H7 (cell line): ENCODE measurements at places on chromosomes 1 and 21. TPM values are rescaled to one million over a fixed set of nuclear protein-coding genes. Genes with fewer than 3 reads are reported as not detected.
A peak's percentile ranks its signal among the peaks of the same experiment; 100 is the strongest.

DNA sequence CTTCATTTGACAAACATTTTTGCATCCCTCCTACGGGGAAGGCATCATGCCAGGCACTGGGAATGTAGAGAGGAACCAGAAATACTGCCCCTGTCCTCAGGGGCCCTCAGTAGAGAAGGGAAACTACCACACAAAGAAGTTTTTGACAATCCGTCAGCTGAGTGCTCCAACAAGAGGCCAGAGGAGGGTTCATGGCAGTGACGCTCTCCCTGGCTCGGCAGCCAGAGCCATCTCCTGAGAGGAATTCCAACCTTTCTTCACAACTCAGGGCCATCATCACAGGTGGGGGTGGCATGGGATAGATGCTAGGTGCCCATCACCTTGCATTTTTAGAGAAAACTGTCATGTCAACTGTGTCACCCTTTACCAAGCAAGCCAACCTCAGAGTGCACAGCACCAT lies 154.1 kb downstream of the HIVEP3 start:
- DNase-seq, result no peak

- no peak for DNase-seq
These were observed 49.4 kb downstream of the NFIA start for GRCh38 chr1:61131716-61132115.

GRCh38 chr21:14589855-14590563 lies 43.9 kb upstream of the SAMSN1 start:
- DNase-seq, result no peak

DNA sequence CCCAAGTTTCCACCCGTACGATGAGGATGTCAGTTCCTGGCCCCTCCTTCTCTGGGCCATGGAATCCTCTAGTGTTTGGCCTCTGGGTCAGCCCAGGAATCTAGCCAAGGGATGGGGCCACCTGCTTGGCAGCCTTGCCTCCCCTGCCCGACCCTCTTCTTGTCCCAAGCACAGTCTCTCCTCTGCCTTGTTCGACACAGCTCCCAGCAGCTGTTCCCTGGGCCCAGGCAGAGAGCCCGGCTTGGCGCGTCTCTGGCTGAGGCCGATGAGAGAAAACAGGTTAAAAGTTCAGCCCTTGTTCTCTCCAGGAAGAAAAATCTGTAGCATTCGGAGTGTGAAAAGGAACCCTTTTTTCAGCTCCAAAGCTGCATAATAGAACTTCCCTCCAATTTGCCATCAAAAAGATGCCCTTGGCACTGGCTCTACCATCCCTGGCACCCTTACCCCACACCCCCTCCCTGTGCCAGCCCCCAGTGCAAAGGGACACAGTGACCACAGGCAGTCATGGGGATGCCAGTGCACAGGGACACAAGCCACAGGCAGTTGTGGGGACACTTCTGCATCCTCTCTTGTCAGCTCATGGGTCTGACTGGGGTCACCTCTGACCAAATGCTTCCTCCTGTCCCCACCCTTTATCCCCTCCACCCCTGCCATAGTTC lies 68.4 kb downstream of the EPHB2 start:
- peak; percentile 57 for DNase-seq

GRCh38 chr1:37338658-37339057 lies 135.7 kb upstream of the ZC3H12A start:
- DNase-seq, result no peak

GRCh38 chr1:199046618-199047017 lies 407.8 kb downstream of the PTPRC start:
- no peak for DNase-seq

GRCh38 chr1:19013826-19014548 lies 57.5 kb upstream of the IFFO2 start:
- no peak for DNase-seq

DNA sequence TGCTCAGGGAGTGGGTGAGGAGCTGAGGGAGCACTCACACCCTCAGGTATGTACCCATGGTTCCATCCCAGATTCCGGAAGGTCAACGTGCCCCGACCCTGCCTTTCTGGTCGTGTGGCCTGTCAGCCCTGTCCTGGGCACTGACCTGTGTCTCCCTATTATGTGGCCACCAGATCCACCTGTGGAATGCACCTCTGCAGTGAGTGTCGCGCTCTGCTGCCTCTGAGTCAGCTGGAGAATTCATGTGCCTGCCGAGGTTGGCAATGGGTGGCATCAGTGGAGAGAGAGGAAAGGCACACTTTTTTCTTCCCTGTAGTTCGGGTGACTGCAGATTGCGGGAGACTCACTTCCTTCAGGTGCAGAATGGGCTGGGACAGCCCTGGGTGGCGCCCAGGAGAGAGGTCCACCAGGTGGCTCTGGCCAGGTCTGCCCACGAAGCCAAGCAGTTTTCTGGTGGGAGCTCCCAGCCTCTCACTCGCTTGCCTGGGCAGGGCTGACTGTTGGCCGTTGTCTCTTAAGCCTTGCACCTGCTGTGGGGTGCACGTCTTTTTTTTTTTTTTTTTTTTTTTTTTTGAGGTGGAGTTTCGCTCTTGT lies 176.1 kb upstream of the TMEM51 start:
- DNase-seq, result no peak

- peak; percentile 89 for DNase-seq
These were observed 8.3 kb downstream of the CDKN2C start for GRCh38 chr1:50978144-50978851.

DNA sequence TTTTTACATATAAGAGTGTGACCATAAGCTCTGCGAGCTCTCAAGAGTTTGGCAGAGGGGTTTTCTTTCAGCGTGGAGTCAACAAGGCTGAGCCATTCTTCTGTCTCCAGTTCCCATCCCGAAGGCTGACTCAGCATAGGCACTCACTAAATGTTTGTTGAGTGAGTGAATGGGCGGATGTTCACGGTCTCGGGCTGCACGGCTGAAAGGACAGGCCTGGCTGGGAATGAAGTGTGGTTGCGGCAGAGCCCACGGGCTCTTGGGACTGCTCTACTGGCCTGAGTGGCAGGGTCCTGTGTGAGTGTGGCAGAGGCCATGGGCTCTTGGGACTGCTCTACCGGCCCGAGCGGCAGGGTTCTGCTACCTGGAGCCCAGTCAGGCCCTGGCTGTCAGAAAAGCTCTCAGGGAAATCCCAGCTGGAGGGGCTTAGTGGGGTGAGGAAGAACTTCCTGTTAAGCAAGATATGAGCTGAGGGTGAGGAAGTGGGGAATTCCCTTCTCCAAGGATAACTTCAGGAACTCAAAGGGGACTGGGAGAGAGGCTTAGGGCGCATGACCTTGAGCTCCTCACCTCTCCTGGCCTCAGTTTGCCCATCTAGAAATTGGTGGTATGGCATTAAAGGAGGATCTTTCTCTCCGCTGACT lies 56.6 kb upstream of the C1orf174 start:
- DNase-seq, result peak; percentile 37

The HTR6 gene
- 0.45 and 1.9 TPM in 2 replicates for total RNA-seq

The RNF186 gene
- total RNA-seq, result not detected in 2 replicates

The PDC gene
- not detected in 2 replicates for total RNA-seq

The PGLYRP3 gene
- not detected in 2 replicates for total RNA-seq

The TSSK3 gene
- 1.2 and 3.7 TPM in 2 replicates for total RNA-seq

The CDC42BPA gene
- 26.1 and 32.4 TPM in 2 replicates for total RNA-seq

The S100A7A gene
- not detected in 2 replicates for total RNA-seq
